CD4-positive, alpha-beta T cell treated with Interleukin-15 for 1 hour (primary cell): ENCODE measurements at places on chromosomes 13 and 19.

DNA sequence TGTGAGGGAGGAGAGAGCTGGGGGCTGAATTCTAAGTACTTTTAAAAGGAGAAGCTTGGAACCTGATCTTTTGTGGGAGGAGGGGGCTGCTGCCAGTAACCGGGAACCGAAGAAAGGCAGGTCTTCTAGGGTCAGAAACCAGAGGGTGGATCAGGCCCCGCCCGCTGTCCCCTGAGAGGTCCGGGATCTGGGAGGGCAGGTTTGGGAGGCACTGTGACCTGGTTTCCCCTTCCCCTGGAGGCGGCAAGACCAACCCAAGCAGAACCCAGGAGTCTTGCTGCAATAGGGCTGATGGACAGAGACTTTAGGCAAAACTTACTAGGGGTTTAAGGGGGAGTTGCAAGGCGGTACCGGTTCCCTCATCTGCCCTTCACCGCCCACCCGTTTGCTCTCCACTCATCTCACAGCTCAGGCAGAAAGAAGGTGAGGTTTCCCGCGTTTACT, 707 bp upstream of the KLK8 start:
- DNase-seq: no peak

GRCh38 chr19:15432018-15432494, 13.3 kb upstream of the AKAP8L start:
- DNase-seq: no peak

- no peak for DNase-seq
Measured at GRCh38 chr19:46849610-46850009, 1.0 kb downstream of the AP2S1 start.

DNA sequence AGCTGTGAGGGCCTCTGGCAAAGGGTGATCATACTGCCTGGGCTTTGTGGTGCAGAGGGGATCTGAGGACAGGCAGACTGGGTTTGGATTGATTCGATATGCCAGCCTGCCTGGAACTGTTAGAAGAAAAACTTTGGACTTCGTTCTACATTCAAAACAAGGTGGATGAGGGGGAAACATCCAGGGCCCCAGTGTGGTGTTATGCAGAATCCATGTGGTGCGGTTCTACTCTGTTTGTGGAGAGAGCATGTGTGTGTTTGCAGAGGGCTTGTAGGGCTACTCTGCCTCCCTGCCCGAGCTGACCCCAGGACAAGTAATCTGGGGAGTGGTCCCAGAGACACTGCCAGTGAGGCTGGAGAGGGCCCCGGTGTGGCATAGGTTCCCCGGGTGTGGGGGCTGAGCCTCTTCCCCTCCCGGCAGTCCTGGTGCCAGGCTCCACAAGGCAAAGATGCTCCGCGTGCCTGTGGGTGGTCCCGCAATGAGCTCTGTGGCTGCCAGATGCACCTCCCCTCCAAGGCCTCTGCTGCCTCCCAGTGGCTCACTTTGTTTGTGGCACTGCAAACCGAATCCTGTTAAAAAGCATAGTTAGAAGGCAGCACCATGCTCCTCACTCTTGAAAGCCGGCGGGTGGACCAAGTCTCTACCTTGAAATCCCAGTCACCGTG, 22.3 kb upstream of the TFDP1 start:
- DNase-seq: peak; percentile 46

DNA sequence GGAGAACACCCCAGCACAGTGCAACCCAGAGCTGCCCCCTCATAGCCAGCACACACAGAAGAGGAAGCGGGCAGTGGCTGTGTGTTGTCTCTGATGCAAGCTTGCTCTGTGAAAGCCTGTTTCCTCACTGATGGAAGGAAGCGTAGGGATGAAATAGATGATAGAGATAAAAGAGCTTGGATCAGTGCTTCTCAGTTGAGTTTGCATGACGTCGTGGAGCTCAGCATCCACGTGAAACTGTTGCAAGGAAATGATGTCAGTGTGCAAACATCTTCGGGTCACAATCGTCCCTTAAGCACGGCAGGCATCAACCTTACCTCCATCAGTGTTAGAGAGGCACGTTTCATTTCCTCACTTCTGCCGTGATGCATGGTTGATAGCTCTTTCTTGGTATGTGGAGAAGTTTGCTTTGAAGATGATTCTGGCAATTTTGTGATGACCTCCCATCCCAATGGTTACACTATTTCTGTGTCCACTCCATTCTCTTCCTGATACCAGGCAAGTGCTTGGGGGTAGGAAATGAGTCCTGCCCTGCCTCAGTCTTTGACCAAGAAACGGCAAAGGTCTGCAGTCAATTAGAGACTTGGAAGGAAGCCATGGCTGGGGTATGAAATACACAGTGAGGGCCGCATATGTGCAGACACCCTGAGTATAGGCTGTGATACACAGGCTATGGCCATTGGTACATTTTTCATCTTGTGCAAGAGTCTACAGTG, 183.0 kb downstream of the ZNF536 start:
- DNase-seq: no peak

DNA sequence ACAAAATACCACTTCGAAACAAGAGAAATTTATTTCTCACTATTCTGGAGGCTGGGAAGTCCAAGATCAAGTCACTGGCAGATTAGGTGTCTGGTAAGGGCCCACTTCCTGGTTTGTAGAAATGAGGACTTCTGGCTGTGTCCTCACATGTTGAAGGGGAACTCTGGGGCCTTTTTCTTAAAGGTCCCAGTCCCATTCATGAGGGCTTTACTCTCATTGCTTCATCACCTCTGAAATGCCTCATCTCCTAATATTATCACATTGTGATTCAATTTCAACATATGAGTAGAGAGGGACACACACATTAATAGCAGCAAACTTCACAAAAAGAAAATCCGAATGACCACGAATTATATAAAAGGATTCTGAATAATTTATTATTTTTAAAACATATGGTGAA, 21.6 kb upstream of the SIGLEC14 start:
- DNase-seq: no peak

DNA sequence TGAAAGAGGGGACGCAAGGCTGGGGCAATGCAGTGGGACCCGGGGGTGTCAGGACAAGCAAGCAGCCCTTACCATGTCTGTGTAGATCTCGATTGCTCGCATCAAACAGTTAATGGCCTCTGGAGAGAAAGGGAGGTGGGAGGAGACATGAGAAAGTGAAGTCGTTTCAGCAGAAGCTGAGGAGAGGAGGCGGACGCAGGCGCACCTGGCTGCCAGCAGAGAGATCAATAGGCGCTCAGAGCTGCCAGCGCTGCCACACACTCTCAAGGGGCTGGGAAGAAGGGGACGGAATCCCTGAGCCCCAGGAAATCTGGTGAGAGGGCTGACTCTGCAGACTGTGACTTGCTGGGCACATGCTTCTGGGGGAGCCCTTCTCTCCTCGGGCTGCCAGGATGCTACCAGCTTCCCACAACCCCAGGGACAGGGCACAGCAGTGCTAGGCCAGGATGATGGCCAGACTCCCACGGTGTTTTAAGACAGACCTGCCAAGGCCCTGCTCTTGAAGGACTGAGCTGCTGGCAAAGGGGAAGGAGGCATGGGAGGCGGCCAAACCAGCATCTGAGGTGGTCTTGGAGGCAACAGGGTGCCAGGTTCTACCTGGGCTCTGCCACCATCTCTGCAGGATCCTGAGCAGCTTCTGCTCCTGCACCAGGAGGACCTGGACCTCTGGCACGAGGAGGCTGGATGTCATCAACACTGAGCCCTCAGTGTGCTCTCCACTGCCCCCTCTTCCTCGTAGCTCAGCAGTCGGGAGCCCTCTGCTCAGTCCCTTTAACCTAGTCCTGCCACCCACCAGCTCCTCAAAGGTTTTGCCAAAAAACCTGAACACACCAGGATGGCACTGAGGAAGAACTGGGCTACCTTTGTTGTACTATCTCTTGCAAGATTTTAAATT, 11.7 kb upstream of the KPTN start:
- DNase-seq: no peak

GRCh38 chr13:43879755-43880181, at the start of gene LACC1:
Gene LACC1 (plus strand): TSS chr13:43879904. CDS start chr13:43880986, 1,082 bp downstream.
- peak; percentile 37 for DNase-seq

DNA sequence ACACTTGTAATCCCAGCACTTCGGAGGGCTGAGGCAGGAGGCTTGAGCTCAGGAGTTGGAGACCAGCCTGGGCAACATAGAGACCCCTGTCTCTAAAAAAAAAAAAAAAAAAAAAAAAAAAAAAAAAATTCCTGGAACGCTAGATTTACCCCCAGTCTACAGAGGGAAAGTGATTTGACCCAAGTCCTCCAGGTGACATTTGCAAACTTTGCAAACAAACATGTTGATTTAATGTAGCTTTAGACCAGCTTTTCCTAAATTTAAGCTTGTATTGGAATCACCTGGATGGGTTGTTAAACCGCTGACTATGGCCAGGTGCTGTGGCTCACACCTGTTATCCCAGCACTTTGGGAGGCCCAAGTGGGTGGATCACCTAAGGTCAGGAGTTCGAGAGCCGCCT, 8.4 kb downstream of the CPT1C start:
- no peak for DNase-seq

DNA sequence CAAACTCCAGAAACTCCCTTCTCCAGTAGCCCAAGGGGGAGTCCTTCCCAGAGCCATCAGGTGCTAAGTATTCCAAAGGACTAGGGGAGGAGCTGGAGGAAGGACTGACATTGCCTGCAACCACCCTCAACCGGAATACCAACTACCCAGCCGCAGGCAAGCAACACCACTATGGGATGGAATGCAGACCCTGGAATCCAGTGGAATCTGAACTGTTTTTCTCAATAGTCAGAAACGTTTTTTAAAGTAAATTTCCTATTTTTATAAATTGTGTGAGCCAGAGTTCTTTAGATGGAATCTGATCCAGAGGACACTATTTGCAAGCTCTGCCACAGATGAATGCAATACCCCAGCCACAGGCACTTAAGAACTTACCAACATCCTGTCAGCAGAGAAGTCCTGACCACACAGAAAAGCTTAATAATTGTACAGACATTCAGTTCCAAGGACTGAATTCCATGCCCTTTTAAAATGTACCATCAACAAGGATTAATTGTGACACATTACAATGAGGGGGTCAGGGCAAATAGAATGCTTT, 92.1 kb downstream of the USP12 start:
- no peak for DNase-seq

- no peak for DNase-seq
Measured at GRCh38 chr13:79365981-79366380, 40.1 kb downstream of the RBM26 start.

GRCh38 chr19:46022431-46023310, at the start of gene PGLYRP1:
Gene PGLYRP1 (minus strand): TSS chr19:46023053. CDS start chr19:46023021, 32 bp downstream.
- no peak for DNase-seq

GRCh38 chr13:25167382-25168174, 4.5 kb downstream of the AMER2 start:
- DNase-seq: no peak
